HT1080 (cell line): ENCODE measurements at places on chromosomes 12 and 14. TPM values are rescaled to one million over a fixed set of nuclear protein-coding genes. Genes with fewer than 3 reads are reported as not detected.

Gene GPR135
- total RNA-seq: 0.84 and 1.0 TPM in 2 replicates

Gene SSTR1
- total RNA-seq: not detected in 2 replicates

DNA sequence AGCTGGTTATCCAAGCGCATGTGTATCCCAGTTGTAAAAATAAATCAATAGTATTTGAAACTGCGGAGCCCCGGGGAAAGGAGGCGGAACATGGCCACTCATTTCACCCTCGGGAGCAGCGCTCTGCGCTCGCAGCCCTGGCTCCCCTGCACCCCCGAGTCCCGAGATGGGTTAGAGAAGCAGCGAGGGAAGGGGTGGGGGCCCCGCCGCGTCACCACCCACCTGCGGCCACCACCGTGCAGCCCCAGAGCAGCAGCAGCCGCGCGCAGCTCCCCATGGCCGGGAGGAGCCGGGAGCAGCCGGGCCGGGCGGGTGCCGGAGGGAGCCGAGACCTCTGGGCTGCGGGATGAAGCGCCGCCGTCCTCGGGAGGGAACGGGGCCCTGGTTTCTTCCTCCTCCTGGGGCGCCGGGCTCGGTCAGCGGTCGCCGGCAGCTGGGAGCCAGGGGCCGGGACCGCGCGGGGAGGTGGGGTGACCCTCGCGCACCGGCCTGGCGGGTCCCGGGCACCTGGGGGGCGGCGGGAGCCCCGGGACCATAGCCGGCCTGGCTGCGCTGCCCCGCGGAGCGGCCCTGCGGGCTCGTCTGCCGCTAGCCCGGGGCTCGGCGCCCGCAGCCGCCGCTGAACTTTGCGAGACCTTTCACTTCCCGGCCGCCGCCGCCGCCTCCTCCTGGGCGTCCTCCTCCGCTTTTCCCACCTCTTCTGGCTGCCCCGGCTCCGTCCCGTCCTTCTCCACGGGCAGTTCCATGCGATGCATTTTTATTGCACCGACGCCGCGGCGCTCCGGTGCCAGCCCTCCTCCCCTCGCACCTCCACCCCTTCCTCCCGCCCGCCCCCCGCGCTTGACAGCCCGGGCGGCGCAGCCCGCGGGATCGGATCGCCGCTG lies at the start of gene NTN4:
NTN4 (minus strand) TSS at position 732 of the 884 bp plus-strand sequence; CDS start at position 277, 455 bp downstream.
- no peak for DNase-seq

DNA sequence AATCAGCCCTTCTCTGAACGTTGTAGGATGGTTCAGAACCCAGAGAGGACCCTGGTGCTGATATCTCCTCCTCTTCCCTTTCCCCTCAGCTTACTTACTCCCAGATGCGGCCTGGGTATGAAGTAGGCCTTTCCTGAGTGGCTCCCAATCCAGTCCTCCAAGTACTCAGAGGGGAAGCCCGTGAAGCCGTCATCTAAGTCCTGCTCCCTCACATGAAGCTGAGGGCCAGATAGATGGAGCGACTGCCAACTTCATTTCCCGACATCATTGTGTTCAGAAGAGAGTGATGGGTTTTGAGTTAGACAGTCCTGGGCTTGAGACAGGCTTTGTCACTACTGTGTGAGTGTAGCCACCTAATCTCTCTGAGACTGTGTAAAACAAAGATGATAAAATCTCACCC lies 2.7 kb downstream of the APOLD1 start:
- DNase-seq: no peak

DNA sequence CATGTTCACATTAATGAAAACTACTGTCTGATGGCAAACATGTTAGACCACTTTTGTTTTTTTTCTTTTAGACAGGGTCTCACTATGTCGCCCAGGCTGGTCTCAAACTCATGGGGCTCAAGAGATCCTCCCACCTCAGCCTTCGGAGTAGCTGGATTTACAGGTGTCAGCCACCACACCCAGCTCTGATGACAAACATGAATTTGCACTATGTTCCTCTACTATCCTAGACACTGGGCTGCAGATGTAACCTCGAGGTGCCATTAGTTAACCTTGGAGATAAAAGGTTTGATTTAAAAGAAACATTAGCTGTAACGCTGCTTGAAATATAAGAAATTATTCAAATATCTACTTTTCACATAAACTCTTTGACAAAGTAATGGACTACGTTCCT lies 8.1 kb downstream of the VPS37B start:
- DNase-seq: no peak

DNA sequence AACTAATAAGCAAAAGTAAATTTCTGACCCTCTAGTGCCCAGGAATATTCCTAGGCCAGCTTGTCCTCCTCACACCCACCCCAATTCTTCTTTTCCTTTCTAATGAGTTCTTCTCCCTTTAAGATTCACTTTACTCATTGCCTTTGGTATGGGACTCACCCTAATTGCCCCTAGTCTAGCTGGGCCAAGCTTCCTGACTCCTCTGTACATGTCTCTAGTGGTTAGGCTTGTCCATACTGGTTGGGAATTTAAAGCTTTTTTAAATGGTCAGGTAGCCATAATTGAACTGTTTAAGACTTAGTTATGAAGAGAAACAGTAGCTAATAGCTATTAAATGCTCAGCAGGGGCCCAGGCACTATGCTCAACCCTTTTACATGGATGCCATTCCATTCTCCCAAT lies 248.2 kb downstream of the C12orf42 start:
- DNase-seq: no peak
